ENCODE measurements at places on chromosomes 5 and 9. TPM values are rescaled to one million over a fixed set of nuclear protein-coding genes. Genes with fewer than 3 reads are reported as not detected.

- DNase-seq: no peak
Measured at GRCh38 chr9:71147368-71147767, 25.9 kb upstream of the TRPM3 start.

The PCDHB15 gene
- 27.6 TPM for total RNA-seq

GRCh38 chr5:32042551-32042961, 131.6 kb downstream of the GOLPH3 start:
- no peak for DNase-seq

DNA sequence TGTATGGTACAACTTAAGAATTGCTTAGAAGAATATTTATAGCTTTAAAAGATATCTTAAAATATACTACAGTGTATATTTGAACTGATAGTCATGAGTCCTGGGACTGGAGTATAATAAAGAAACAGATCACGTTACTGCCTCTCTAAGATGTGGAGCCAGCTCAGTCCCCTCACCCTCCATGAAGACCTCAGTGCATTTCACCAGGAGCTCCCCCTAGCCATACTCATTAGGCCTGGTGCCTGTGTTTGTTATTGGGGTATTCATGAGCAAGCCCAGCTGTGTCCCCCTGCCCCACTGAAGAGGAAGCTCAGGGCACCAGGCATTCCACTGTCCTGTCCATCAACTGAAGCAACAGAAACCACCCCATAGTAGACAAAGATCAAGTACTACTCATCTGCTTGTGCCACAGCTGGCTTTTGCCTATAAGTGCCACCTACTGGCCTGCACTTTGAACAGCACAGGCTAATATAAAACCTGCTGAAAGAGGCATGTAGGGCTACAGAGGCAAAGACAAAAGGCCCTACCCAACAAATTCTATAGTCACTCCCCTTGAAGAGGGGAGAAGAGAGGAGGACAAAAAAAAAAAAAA, 850.2 kb upstream of the NUDT12 start:
- DNase-seq: no peak

- no peak for DNase-seq
Measured at GRCh38 chr5:4981608-4982007, 158.5 kb upstream of the ADAMTS16 start.

DNA sequence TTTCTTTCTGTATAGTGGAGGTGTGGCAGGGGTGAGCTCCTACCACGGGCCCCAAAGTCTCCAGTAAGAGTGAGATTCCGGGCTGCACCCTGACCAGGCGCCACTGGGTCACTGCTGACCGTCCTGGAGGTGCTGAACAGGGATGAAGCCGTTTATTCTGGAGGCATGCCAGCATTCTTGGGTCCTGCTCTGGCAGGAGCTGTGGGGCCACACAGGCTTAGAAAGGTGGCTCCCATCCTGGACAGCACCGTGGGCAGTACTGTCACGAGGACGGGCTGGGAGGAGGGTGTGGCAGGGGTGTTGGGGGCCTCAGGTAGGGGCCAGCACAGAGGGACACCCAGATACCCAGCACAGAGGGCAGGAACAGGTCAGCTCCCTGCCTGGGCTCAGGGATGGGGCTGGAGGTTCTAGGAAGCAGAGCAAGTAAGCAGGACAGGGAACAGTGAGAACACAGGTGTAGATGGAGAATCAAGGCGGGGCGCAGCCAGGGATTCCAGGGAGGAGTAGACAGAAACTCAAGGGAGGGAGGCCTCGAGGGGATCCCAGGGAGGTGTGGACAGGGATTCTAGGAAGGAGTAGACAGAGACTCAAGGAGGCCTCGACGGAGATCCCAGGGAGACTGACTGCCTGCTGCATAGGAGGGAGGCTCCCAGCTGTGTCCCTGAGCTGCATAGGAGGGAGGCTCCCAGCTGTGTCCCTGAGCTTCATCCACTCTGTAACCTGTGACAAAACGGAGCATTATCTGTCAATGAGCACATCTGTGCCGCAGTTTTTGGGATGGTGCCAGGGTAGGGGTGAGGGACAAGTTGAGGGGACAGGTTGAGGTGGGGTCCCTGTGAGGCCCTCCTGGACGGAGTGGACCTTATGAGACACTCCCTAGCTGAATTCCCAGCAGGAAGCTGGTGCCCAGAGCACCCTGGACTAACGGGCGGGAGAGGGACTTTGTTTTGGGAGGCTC, 1.1 kb upstream of the PLEKHG4B start:
- no peak for DNase-seq

GRCh38 chr9:87551772-87552217, 54.1 kb downstream of the DAPK1 start:
- DNase-seq: no peak

- DNase-seq: no peak
Measured at GRCh38 chr5:154519359-154519758, 41.3 kb upstream of the HAND1 start.

The C9orf43 gene
- total RNA-seq: 41.7 TPM

The PLAC8L1 gene
- total RNA-seq: 7.8 TPM

The DEPDC1B gene
- 15.0 TPM for total RNA-seq

- no peak for DNase-seq
Measured at GRCh38 chr9:100879884-100880283, 148.6 kb upstream of the PLPPR1 start.

GRCh38 chr9:105128908-105129600, 115.4 kb upstream of the SLC44A1 start:
- no peak for DNase-seq

DNA sequence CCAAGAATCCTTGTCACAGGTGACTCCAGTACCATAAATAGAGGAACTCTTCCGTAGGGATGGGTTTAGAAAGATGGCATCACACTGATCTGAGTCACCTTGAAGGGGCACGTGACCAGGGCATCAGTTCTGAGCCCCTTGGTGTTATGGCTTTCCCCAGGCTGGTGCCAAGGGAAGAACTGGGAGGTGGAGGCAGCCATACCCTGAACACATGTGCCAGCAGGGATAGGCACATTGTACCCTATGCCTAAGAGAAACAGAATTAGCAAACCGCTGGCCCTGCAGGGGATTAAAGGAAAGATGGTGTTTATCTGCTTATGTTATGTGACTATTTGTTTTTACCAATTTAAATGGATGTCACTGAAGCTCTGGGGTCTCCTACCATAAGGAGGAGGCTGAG, 196.2 kb downstream of the RGS3 start:
- DNase-seq: no peak

DNA sequence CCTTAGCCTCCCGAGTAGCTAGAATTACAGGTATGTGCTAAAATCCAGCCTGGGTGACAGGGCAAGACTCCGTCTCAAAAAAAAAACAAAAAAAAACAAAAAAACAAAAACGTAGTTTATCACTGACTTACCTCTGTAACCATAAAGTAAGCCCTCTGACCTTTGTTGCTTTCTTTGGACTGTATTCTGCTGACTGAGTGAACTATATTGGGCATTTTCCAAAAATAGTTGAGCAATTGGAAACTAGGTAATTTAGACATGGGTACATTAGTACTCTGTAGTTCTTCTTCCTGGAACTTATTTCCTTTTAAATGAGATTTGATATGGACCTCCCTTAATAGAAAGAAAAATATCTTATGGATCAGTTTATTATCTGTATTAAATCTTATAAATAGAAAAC, 66.6 kb downstream of the ANKHD1 start:
- DNase-seq: no peak

- no peak for DNase-seq
Measured at GRCh38 chr5:89901983-89902382, 507.6 kb downstream of the CETN3 start.

Measured in testis (tissue), 5 donors.